ENCODE measurements at places on chromosomes 3 and 15.

DNA sequence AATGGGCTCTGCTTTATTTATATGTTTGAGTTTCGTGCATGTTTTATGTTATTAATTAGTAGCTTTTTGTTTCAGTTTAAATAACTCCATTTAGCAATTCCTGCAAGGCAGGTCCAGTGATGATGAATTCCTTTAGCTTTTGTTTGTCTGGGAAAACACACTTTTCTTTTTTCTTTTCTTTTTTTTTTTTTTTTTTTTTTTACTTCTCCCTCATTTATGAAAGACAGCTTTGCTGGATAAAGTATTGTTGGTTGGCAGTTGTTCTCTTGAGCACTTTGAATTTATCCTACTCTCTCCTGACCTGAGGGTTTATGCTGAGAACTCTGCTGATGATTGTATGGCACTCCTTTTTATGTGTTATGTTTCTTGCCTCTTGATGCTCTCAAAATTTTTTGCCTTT lies 35.7 kb downstream of the TMEM39A start:
- no peak for DNase-seq

DNA sequence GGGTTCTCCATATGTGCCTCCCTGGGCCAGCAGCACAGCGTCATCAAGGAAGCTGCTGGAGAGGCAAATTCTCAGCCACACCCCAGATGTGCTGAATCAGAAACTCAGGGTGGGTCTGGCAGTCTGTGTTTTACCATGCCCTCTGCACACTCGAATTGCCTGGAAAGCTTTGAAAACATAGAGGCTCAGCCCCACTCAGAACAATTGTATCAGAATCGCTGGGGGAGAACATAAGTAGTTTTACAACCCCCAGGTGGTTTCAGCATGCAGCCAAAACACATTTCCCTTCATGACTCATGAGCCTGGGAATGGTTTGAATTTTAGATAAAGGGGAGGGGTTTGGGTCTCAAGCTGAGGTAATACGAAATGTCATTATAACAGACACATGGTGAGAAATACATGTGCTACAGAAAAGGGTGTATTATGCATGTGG lies 9.6 kb downstream of the TGM4 start:
- DNase-seq = no peak

DNA sequence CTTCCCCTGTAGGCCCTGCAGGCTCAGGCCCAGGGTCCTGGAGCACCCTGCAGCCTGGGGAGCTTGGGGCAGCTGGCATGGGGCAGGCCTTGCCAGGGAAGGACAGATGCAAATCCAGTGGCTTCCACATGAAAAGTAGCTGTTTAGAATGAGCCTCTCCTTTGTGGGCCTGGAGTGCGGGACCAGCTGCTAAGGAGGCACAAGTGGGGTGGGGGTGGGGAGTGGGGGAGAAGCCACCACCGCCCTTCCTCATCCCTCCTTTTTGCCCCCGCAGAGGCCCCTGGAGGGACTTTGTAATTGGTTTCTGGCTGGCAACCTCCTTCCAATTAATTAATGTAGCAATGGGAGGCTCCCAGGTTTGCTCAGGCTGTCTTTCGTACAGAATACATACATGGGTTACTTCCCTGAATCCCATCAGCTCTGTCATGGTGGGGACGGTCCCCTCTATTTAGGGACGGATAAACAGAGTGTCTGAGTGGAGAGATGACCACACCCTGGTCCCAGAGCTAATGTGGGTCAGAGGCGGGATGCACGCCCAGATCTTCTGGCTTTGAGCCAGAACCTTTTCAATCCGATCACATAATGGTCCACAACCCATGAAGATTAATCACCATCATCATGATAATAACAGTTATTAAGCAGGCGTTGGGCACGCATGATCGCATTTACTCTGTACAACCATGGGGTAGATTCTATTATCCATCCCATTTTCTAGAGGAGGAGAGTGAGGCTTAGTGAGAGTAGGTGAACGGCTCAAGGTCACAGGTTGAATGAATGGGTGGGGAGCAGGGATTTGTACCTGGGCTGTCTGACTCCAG lies 6.2 kb downstream of the CORO2B start:
- DNase-seq = no peak

- DNase-seq = no peak
These were observed 1064.4 kb upstream of the CFAP20DC start for GRCh38 chr3:60114191-60114590.

DNA sequence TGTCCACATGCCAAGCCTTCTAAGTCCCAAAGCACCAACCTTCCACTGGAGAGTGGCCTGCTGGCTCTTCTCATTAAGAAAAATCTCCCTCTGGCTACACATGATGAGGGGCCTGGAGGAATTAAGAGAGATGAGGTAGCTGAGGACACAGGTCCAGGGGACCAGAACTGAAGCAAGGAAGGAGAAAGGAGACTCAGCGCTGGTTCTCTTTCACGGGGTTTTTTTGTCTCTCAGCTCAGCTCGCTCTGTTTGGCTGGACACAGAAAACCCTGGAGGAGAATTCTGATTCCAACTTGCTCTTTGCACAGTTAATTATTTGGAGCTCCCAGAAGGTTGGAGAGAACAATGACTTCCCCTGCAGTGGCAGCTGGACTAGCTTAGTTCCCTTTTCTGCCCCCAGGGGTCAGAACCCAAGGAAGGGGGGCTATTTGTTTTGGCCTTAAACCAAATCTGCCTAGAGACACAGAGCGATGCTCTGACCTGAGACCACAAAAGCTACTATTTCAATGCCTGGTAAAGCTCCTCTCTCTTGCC lies 507.6 kb downstream of the FHIT start:
- no peak for DNase-seq

- no peak for DNase-seq
These were observed 738.4 kb upstream of the ALCAM start for GRCh38 chr3:104628185-104628789.

- no peak for DNase-seq
These were observed 51.2 kb upstream of the ADGRG7 start for GRCh38 chr3:100558233-100558632.

GRCh38 chr15:88038261-88038660 lies 218.3 kb downstream of the NTRK3 start:
- no peak for DNase-seq

GRCh38 chr15:66144978-66145725 lies 108.4 kb downstream of the MEGF11 start:
- DNase-seq = no peak

GRCh38 chr3:197454014-197454413 lies 101.8 kb downstream of the BDH1 start:
- DNase-seq = no peak

DNA sequence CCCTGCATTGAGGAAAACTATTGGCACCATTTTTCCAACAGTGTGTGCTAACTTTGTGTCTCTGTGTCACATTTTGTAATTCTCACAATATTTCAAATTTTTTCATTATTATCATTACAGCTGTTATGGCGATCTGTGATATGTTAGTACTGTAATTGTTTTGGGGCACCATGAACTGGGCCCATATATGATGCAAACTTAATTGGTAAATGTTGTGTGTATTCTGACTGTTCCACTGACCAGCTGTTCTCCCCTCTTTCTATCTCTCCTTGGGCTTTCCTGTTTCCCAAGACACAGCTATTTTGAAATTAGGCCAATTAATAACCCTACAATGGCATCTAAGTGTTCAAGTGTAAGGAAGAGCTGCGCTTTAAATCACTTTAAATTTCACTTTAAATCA lies 2.2 kb upstream of the CYP8B1 start:
- DNase-seq = no peak

DNA sequence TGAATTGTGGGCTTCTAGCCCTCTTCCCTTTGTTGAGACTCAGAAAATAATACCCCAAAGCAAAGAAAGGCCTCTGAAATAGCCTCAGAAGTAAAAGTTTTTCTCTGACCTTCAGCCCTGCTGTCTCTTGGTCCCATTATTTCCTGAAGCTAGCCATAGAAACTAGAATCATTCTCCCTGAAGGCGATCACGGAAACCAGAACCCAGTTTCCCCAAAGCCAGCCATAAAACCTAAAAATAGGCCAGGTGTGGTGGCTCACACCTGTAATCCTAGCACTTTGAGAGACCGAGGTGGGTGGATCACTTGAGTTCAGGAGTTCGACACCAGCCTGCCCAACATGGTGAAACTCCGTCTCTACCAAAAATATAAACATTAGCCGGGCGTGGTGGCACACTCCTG lies 27.2 kb downstream of the EXD1 start:
- no peak for DNase-seq

DNA sequence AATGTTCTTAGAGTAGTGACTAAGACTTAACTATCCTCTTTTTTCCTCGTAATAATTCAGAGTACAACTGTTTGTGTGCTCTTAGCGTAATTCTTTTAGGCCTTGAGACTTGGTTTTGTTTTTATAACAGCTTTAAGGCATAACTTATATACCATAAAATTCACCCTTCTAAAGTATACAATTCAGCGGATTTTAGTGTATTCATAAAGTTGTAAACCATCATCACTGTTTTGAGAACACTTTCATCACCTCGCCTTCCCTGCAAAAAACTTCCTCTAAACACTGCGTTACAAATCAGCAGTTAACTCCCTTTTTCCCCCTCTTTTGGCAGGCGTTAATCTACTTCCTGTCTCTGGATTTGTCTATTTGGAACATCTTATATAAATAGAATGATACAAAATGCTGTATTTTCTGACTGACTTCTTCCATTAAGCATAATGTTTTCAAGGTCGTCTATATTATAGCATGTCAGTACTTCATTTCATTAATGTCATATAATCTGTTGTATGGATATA lies 18.7 kb downstream of the DNAJC13 start:
- DNase-seq = no peak

DNA sequence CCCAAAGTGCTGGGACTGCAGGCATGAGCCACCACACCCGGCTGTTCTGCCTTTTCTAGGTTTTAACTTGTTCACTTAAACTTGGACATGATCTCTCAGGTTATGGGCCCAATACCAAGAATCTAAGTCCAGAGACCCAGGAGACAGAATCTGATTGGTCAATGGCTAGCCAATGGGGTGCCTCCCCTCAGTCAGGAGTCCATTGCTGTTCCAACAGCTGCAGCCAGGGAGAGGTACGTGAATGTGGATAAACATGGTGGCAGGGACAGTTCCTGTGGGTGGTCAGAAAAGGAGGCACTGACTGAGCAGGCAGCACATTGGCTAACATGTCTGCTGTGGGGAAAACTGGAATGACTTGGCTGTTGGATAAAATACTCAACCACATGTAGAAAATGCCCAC lies 140.3 kb downstream of the RPLP1 start:
- no peak for DNase-seq

DNA sequence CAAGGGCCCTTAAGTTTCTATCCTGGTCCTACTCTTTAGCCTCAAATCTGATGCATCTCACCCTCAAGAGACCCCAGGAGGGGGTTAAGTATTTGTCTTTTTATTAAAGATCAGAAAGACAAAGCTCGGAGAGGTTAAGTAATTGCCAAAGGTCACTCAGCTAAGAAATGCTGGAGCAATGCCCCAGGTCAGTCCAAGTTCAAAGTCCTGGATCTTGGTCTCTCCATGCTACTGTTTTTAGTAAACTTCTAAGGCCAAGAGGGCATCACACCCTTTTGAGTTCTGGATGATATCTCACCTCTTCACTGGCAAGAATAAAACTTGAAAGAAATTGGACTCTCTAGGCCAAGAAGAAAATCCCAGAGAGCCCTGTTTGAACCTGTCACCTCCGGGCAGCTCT lies 488.6 kb downstream of the MAGI1 start:
- no peak for DNase-seq

DNA sequence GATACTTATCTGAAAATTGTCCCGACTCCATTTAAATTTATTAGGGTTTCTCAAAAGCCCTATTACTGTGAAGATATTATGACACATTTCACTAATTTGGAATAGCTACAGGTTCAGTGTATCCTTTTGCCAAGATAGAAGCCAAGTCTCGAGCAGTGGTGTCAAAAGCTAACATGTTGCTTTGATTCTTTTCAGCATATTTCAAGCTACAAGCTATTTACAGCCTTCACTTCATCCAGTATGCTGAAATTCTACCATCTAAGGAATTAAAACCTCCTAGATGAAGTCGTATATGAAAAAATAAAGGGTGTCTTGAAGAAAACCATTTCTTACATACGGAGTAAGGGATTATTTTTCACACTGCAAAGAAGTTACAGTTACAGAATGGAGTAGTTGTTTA lies 31.2 kb upstream of the ADAMTS9 start:
- no peak for DNase-seq

DNA sequence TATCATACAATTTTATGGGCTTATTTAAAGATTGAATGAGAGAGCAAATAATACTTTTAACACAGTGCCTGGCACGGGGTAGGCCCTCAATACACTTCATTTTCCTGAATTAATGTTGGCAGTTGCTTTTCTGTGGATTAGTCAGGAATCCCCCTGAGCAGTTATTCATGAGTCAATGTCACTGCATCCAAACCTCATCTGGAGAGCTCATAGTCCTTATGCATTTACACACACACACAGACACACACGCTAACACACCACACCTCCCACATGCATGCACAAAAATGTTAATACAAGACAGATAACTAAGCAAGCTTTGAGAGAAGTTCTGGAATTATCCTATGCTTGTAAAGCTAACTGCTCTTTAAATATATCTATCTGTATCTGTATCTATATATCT lies 34.0 kb upstream of the TNFAIP8L3 start:
- DNase-seq = no peak

GRCh38 chr3:133948131-133948810 lies 52.6 kb upstream of the RAB6B start:
- no peak for DNase-seq

DNA sequence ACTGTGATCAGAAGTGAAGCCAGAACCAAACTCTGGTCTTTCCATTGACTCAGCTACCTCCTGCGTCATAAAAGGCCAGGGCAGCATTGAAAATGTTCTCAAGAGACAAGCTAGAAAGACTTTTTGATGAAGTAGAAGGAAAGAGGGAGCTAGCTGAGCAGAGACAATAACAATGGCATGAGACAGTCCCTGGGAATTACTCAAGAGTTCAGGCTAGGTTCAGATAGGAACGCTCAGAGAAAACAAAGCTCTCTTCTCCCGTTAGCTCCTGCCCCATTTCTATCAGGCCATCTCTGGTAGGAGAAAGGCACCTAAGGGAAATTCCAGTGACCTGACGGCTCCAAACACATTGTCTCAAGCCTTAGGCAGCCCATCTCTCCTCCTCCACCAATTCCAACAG lies 7.0 kb upstream of the OXTR start:
- DNase-seq = no peak

DNA sequence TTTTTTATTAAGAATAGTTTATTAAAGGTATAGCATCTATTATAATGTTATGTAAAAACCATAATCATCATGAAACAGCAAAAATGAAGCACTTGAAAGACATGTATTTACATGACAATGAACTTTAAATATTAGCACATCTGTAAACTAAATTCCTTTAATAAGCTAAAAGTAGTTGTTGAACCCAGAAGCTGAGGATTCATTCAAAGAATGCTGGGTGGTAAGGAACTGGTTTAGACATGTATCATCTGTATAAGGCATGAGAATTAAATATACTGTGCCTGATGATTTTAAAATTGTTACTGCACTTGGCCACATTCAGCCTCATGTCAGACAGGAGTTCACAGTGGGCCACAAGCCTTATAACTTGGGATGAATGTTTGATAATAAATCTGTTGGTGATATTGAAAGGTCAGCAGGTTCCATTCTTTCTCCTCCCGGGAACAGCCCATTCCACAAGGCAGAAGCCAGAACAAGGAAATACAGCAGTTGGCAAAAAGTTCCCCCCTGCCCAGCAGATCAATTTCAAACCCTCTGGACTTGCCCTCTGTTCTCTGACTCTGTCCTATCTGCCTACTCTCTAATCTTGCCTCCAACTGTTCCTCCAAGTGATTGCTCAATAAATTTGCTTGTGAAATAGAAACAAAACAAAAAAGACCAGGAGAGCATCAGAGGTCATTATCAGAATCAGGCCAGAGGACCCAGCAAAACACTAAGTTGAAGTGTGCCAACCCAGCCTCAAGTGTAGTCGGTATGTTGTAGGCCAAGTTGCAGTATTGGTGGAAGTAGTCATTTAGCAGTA lies 49.8 kb upstream of the TEX264 start:
- DNase-seq = no peak

GRCh38 chr3:49343163-49343562 lies 3.3 kb upstream of the USP4 start:
- no peak for DNase-seq

Data from esophagus squamous epithelium (tissue), 5 donors.